Pancreas (tissue), 10 donors: ENCODE measurements at places on chromosomes 4 and X.

DNA sequence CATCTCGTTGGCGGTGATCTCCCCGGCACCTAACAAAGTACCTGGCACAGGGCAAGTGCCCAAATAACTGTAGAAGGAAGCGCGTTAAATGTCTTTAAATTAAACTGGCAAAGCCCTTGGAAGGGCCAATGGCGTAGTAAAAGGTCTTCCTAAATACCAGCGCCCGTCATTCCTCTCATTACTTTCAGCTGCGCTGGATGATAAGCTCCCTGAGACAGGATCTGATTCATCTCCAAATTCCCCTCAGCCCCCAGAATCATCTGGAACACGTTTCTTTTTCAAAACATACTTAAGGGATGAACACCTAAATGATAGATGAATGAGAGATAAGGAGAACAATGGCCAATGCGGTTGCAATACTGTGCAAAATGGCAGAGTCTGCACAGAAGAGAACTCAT is 95.1 kb downstream of the AFAP1 start:
- no peak for DNase-seq

DNA sequence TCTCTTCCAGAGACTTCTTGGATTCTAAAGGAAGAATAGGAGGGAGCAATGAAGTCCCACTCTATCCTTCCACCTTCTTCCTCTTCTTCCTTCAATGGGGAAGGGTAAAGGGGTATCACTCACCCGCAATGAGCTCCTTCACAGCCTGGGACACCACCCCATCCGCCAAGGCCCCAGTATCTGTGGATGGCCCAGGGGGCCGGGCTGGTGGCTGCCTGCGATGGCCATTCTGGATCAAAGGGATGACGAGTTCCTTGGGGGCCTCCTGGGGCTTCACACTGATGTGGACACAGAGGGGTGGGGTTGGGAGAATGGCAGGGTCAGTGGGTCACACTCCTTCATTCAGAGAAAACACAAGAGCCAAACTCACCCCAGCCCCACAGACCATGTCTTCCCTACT is 1.0 kb downstream of the GPKOW start:
- no peaks in the 10 kb centered on the region for H3K27me3 ChIP-seq
- DNase-seq: no peak
- peak overlapping the region; percentile 66 for H3K4me3 ChIP-seq
- H3K4me1 ChIP-seq: no peaks in the 10 kb centered on the region
- no peak overlapping the region for H3K27ac ChIP-seq

DNA sequence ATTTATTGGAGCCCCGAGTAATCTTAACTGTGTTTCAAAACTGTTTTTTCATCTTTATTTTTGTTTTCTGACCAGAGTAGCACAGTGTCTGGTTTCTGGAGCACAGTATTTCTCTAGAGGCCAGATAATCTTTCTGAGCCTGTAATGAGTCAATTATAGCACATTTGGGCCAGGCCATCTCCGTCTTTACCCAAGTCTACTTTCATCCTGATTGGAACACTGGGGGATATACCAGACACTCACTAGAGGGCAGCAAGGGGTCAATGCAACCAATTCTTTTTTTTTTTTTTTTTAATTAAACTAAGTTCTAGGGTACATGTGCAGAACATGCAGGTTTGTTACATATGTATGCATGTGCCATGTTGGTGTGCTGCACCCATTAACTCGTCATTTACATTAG is 282.0 kb downstream of the ARHGAP24 start:
- H3K4me1 ChIP-seq: peaks cover 8% of the 10 kb centered on the region
- no peaks in the 10 kb centered on the region for H3K36me3 ChIP-seq
- H3K27me3 ChIP-seq: no peaks in the 10 kb centered on the region

GRCh38 chr4:186627226-186627865 is 72.0 kb upstream of the MTNR1A start:
- no peaks in the 10 kb centered on the region for H3K27me3 ChIP-seq
- no peak for DNase-seq
- H3K36me3 ChIP-seq: no peaks in the 10 kb centered on the region
- no peak overlapping the region for H3K4me3 ChIP-seq
- H3K4me1 ChIP-seq: no peaks in the 10 kb centered on the region
- H3K27ac ChIP-seq: no peak overlapping the region

DNA sequence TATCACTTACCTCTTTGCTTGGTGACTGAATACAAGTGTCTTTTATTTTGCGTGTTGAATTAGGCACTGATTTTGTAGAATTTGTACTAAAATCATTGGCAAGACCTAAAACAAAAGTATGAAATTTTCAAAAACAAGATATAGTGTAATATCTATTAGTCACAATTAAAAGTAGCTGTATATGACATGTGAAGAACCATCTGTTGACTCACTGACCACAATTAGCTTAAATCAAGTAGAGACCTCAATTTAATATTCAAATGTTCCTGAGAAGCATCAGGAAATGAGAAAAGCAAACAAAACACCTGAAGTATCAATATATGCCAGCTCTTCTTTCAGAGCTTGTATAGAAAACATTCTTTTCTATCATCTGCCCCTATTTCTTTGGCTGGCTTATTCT is 5.5 kb downstream of the CENPC start:
- no peaks in the 10 kb centered on the region for H3K27me3 ChIP-seq
- no peak overlapping the region for H3K27ac ChIP-seq
- peaks cover 12% of the 10 kb centered on the region for H3K4me1 ChIP-seq
- H3K4me3 ChIP-seq: no peak overlapping the region
- no peaks in the 10 kb centered on the region for H3K36me3 ChIP-seq
- no peak for DNase-seq

DNA sequence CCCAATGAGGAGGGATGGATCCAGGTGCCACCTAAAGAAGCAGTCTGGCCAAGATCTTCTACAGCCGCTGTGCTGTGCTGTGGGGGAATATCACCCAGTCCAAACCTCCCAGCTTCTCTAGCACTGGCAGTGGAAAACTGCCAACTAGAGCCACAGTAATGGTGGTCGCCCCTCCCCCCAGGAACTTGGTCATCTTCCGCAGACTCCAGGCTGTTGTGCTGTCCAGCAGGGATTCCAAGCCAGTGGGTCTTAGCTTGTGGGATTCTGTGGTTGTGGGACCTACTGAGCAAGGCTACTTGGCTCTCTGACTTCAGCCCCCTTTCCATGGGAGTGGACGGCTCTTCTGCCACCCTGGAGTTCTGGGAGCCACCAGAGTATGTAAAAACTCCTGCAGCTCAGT is 18.2 kb downstream of the GPRASP1 start:
- H3K4me1 ChIP-seq: no peaks in the 10 kb centered on the region
- H3K4me3 ChIP-seq: no peak overlapping the region
- H3K27me3 ChIP-seq: no peaks in the 10 kb centered on the region
- no peak for DNase-seq
- no peaks in the 10 kb centered on the region for H3K36me3 ChIP-seq

DNA sequence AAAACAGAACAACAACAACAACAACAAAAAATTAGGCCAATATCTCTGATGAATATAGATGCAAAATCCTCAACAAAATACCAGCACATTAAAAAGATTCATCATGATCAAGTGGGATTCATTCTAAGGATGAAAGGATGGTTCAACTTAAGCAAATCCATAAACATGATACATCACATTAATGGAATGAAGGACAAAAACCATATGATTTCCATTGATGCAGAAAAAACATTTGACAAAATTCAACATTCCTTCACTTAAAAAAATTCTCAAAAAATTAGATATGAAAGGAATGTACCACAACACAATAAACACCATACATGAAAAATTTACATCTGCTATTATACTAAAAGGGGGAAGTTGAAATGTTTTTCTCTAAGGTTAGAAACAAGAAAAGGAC is 103.3 kb downstream of the IL15 start:
- H3K27ac ChIP-seq: no peak overlapping the region
- H3K27me3 ChIP-seq: no peaks in the 10 kb centered on the region
- no peaks in the 10 kb centered on the region for H3K36me3 ChIP-seq
- no peak for DNase-seq
- H3K4me1 ChIP-seq: no peaks in the 10 kb centered on the region

DNA sequence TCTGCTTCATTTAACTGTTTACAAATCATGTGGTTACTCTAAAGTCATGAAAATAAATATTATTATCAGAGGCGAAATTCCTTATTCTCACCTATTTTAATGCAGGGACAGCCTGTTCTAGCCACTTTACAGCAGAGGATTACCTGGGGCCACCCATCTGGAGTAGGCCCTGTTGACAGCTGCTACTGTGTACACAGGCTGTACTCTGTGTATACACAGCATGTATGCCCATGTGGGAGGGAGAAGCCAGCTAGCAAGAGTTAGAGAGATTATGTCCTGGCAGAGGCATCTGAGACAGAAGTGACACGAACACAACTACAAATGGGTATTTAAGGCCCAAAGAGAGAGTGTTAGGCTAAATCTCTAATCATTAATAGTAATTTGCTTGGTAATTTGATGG is 62.1 kb downstream of the GPRIN3 start:
- H3K36me3 ChIP-seq: no peaks in the 10 kb centered on the region
- peaks cover 47% of the 10 kb centered on the region for H3K4me1 ChIP-seq
- H3K27ac ChIP-seq: peak overlapping the region; percentile 45
- no peaks in the 10 kb centered on the region for H3K27me3 ChIP-seq
- DNase-seq: no peak
- H3K4me3 ChIP-seq: no peak overlapping the region

DNA sequence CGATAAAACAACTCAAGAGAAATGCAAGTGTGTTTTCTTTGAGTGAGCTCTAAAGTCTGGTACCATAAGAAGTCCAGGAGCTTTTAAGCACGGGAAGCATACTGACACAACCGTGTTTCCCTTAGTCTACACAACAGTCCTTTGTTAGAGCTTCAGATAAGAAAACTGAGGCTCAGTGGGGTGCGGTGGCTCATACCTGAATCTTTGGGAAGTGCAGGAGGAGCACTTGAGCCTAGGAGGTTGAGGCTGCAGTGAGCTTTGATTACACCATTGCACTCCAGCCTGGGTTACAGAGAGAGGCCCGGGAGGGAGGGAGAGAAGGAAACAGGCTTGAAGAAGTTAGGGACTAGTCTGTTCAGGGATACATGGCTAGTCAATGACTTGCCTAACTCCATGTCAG is 21.9 kb downstream of the LEF1 start:
- no peak overlapping the region for H3K4me3 ChIP-seq
- H3K4me1 ChIP-seq: no peaks in the 10 kb centered on the region
- H3K27ac ChIP-seq: no peak overlapping the region
- DNase-seq: no peak
- H3K36me3 ChIP-seq: no peaks in the 10 kb centered on the region

DNA sequence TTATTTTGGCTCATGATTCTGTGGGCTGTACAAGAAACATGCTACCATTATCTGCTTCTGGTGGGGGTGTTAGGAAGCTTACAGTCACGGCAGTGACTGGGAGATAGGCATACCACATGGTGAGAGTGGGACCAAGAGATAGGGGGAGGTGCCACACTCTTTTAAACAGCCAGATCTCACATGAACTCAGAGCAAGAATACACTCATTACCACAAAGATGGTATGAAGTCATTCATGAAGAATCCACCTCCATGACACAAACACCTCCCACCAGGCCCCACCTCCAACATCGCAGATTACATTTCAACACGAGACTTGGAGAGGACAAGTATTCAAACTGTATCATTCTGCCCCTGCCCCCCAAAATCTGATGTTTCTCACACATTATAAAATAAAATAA is 2396.7 kb downstream of the PCDH7 start:
- no peak for DNase-seq
- no peak overlapping the region for H3K4me3 ChIP-seq
- no peak overlapping the region for H3K27ac ChIP-seq
- H3K36me3 ChIP-seq: no peaks in the 10 kb centered on the region

DNA sequence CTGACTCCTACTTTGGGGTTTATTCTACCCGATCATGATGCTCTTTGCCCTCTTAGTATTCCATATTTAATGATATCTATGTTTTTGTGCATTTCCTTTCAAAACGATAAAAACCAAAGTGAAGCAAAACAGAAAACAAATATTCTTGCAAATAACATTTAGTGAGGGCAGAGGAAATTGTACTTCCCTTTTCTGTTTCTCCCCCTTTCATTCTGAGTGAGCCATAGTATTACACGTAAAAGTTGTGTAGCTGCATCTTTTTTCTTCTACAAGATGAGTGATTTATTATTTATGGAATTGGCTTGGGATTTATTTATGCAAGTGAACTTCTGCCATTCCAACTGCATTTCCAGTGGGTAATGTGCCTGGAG is 109.9 kb downstream of the AFF2 start:
- H3K27ac ChIP-seq: no peak overlapping the region
- no peaks in the 10 kb centered on the region for H3K4me1 ChIP-seq
- DNase-seq: no peak
- H3K4me3 ChIP-seq: no peak overlapping the region
- H3K27me3 ChIP-seq: no peaks in the 10 kb centered on the region
- H3K36me3 ChIP-seq: no peaks in the 10 kb centered on the region

GRCh38 chr4:48403779-48404178 is 62.5 kb downstream of the SLAIN2 start:
- no peaks in the 10 kb centered on the region for H3K27me3 ChIP-seq
- H3K27ac ChIP-seq: no peak overlapping the region
- H3K36me3 ChIP-seq: no peaks in the 10 kb centered on the region
- H3K4me1 ChIP-seq: no peaks in the 10 kb centered on the region
- no peak for DNase-seq
- H3K4me3 ChIP-seq: no peak overlapping the region

DNA sequence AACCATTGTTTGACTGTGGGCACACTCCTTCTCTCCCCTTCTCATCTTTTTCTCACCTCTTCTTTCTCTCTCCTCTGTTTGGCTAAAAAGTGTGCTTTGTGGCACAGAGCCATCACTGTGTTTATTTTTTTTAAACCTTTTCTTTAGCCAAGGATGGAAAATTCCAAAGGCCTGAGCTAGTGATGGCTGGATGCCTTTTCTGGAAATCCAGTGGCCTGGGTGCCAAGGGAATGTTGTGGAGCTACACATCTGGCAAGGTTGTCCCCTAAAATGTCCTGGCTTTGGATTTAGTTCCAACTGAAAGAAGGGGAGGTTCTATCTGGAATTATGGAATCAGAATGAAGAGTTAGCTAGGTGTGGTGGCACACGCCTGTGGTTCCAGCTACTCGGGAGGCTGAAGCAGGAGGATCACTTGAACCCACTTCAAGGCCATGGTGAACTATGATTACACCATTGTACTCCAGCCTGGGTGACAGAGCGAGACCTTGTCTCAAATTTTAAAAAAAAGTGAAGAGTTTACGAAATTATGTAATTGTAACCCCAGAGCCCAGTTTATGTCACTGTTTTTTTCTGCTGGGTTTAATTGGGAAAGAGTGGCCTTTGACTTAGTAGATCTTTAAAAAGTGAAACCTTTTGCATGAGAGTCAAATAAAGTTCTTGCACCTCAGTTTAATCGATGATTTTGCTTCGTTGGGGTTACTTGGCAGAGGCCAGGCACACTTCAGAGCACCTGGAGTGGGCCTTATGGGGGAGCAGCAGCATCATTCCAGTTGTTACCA is 17.7 kb downstream of the DOCK11 start:
- no peaks in the 10 kb centered on the region for H3K36me3 ChIP-seq
- no peak overlapping the region for H3K27ac ChIP-seq
- H3K27me3 ChIP-seq: no peaks in the 10 kb centered on the region
- DNase-seq: no peak

- no peaks in the 10 kb centered on the region for H3K36me3 ChIP-seq
- H3K4me1 ChIP-seq: peaks cover 6% of the 10 kb centered on the region
- H3K27ac ChIP-seq: no peak overlapping the region
- no peaks in the 10 kb centered on the region for H3K27me3 ChIP-seq
- no peak for DNase-seq
- H3K4me3 ChIP-seq: no peak overlapping the region
These were observed 19.5 kb upstream of the NFXL1 start for GRCh38 chr4:47933840-47934239.

- H3K36me3 ChIP-seq: no peaks in the 10 kb centered on the region
- no peak overlapping the region for H3K27ac ChIP-seq
- no peak overlapping the region for H3K4me3 ChIP-seq
- DNase-seq: no peak
- H3K27me3 ChIP-seq: no peaks in the 10 kb centered on the region
These were observed 61.9 kb upstream of the PAGE4 start for GRCh38 chrX:49767236-49767635.
